ENCODE measurements at places on chromosomes 6 and 20.

DNA sequence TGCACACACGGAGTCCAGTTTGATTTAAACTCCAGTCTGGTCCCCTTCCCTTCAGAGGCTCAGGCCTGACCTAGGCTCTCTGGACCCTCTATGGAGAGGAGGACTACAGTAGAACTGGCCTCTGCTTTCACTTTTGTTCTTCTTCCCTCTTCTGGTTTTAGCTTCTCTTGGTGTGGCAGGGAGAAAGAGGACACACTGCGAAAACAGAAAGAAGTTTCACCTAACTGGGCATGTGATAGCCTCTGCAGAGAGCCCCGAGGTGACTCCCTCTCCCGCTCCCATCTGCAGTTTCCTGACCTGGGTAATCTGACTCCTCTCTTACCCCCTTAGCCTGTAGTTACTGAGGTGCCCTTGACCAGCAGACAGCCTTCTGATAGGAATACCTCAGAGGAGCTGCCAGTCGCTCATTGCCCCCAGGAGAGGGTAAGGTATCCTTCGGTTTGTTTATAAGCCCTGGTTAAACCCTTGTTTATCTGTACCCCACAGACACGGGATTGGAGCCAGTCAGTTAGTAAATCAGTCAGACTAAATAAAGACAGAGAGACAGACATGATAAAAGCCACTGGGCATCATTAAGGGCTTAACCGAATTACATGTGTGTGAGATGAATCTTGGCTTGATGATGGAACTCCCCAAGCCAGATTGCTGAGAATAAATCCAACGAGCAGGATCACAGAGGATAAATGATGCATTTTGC is 12.0 kb upstream of the DTNBP1 start:
- DNase-seq, result no peak

GRCh38 chr20:4411744-4412143 is 310.0 kb upstream of the PRND start:
- no peak for DNase-seq

- DNase-seq, result no peak
Observed at GRCh38 chr6:41208439-41209106, 7.6 kb upstream of the TREML2 start.

DNA sequence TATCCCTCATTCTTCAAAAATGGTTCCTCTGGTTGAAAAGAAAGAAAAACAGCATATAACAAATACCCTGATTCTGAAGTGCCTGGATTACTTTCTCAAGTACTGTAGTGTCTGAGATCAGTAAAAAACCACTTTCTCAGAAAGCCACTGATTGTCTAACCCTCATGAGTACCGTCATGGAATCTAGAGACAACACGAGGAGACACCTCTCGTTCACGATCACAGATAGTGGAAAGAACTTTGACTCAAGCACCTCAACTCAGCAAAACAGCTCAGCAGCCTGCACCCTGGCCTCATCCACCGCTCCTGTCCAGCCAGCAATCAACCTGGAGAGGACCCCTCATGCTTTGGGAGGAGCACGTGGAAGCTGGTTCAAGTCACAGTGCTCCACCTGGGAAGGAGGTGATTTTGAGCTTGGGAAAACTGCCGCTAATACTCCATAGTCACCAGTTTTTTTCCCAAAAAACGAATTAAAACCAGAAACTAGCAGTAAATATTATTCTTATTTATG is 1.0 kb downstream of the SCML4 start:
- no peak for DNase-seq

DNA sequence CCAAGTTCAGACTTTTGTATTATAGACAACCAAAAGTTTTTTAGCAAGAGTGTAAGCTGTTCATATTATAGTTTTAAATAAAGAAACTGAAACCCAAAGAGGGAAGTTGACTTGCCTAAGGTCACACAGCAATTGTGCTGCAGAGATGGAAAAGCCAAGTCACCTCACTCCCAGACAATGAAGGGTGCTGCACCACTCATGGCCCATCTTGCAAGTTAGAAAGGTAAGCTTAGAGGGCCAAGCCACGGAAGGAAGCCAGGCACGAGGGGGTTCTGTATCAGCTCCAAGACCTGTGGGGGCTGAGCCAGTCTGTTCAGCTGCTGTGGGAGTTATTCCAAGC is 860 bp downstream of the DEFB124 start:
- no peak for DNase-seq

GRCh38 chr20:15047042-15047441 is 709.6 kb upstream of the FLRT3 start:
- DNase-seq, result no peak

DNA sequence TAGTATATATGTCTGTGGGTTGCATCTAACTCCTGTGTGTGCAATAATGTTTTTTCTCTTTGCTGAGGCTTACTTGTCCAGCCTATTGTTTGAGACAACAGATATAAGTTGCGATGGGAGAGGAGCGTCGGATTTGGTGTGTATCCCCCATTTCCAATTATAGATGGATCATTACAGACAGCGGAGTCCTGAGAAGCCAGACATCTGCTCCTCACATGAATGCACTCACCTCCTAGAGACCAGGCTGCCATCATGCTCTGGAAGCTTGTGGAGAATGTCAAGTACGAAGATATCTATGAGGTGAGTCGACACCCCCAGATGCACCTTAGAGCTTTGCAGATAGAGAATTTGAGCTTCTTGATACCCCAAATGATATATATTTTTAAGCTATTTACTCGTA is at the start of gene TFAP2B:
Gene TFAP2B (plus strand): TSS at position 199 of the 400 bp plus-strand sequence. CDS start 21 bp downstream, at position 220.
- no peak for DNase-seq

GRCh38 chr20:42067596-42067995 is 449.4 kb upstream of the CHD6 start:
- no peak for DNase-seq
